NCI-H460 (cell line): ENCODE measurements at places on chromosomes 4 and X. TPM values are rescaled to one million over a fixed set of nuclear protein-coding genes. Genes with fewer than 3 reads are reported as not detected.

DNA sequence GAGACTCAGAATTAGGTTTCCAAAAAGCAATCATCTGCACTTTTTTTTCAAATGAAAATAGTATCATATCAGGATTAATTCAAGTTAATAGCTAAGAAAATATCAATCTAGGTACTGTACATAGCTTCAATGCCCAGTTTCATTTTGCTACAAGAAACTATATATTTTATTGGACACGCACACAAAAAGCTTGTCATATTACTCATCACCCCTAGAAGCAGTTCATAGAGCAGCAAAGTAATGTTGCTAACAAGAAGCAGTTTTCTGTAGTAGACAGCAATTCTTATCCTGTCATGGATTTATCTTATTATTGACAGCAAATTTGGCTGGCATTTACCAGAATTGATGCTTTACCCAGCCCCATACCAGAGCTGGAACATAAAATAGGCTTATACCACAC, 52.3 kb upstream of the LSM6 start:
- no peak for DNase-seq

- DNase-seq: no peak
Measured at GRCh38 chrX:18652636-18653035, 19.3 kb downstream of the RS1 start.

- no peak for DNase-seq
Measured at GRCh38 chrX:21590012-21590776, 67.9 kb downstream of the KLHL34 start.

DNA sequence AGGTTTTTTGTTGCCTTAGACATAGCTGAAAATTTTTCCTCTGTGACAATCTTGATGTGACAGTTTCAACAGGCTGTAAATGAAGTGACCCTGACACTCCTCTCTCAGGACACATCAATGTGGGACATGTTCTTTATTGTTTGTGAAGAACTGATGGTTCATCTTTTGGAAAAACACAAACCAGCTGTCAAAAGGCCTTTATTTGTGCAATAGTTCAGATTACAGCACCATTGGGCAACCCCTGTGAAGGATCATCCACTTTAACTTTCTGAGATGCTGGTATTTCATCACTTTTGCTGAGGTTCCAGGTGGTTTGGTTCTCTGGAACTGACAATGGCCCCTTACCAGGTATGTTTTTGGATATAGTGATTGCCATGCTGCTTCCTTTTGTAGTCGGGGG, 40.3 kb downstream of the OSTC start:
- no peak for DNase-seq

DNA sequence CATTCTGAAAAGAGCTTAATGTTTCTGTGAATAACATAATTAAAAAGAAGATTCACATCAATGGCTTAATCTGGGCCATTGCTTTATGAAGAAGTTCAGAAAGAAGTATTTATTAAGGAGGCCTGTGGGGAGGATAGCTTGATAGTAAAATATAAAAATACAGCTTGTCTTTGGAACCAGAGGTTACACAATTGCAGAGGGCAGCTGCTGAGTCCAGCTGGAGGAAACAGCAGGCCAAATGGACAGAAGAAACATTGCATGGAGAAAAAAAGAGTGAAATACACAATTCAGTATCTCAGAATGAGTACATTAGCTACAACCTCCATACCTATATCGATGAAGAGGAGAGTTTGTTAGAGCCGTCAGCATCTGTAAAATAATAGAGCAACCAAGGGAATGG, 148.0 kb upstream of the NPY2R start:
- DNase-seq: no peak

DNA sequence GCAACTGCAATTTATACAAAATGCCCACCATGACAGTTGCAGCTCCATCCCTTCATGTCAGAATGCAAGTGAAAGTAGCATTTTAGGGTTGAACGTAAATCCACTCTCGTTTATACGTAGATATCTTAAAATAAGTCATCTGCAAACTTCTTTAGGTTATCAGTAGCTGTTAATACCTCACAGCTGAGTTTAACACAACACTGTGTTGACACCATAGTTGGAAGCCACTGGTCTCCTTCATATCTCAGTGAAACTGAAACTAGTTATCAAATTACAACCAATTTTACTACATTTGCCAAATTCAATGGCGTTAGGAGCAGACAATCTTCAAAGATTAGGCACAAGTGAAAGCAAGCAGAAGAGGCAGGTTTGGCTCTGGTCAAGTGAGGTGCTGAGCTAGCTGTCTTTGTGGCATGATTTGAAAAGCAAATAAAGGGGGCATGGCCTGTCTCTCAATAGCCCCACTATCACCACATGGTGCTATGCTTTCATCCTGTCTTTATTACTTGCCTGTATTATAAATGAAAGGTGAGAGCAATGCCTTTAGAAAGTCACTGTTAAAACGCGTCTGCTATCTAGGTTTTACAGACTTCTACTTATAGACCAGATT, 12.3 kb downstream of the PPP3CA start:
- no peak for DNase-seq

GRCh38 chrX:50157545-50158135, 43.2 kb downstream of the AKAP4 start:
- no peak for DNase-seq

DNA sequence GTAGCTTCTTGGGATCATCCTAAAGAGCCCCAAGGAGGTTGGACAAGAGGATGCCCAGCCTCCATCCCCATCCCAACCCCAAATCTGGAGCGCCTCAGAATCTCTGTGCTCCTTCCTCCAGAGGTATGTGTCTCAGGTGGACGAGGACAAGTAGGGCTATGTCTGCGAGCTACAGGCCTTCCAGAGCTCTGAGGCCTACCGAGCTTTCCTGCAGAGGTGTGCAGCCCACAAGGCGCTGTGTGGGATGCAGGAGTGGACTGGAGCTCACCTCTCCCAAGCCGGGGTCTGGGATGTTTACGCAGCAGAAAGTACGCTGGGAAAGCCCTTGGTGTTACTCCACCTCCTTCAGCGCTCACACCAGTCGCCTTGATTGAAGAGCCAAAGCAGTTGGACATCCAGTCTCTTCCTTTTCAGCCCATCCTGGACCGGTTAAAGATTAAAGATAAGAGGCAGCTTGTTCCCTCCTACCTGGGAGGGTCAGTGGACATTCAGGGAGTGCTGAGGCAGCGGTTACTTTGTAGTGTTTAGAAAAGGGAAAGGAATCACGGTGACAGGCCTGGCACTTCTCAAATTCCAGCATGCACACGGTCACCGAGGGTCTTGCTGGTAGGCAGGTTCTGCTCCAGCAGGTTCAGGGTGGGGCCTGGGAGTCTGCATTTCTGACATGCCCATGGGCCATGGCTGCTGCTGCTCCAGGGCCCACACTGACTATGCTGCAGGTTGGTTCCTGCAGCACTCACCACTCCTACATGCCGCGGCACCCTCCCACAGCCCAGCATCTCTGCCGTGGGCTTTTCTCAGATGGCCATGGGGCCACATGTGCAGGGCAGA, 29.5 kb upstream of the JAKMIP1 start:
- no peak for DNase-seq

GRCh38 chr4:73675623-73676022, 55.4 kb upstream of the RASSF6 start:
- no peak for DNase-seq

DNA sequence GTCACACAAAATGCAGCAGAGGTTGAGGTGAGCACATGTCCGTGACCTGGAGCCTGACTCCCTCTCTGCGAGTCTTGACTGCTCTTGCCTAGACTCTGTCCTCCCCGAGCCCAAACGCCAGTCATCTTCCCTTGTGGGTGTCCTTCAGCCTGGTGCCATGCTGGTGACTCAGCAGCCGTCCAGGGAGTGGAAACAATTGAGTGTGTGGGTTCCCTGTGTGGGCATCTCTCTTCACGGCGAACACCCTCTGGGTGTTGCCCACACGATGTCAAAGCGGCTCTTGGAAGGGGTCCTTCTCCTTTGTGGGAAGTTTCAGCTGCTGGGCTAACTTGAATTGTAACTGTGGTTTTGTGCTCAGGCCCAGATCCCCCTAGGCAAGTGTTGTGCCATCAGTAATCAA, 17.5 kb upstream of the MSANTD1 start:
- DNase-seq: no peak

- DNase-seq: no peak
Measured at GRCh38 chr4:52640808-52641565, 18.1 kb downstream of the USP46 start.

DNA sequence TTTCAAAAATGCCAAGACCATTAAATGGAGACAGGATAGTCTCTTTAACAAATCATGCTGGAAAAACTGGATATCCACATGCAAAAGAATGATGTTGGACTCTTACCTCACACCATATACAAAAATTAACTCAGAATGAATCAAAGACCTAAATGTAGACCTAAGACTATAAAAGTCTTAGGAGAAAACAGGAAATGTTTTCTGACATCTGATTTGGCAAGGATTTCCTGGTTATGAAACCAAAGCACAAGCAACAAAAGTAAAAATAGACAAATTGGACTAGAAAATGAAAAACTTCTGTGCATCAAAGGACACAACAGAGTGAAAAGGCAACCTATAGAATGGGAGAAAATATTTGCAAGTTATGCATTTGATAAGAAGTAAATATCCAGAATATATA, 37.6 kb downstream of the ARFIP1 start:
- DNase-seq: no peak

- DNase-seq: no peak
Measured at GRCh38 chr4:79185526-79186045, 140.3 kb downstream of the NAA11 start.

GRCh38 chr4:61938250-61938846, 738.2 kb downstream of the ADGRL3 start:
- DNase-seq: no peak

- no peak for DNase-seq
Measured at GRCh38 chr4:78971326-78971725, 32.1 kb upstream of the PAQR3 start.

DNA sequence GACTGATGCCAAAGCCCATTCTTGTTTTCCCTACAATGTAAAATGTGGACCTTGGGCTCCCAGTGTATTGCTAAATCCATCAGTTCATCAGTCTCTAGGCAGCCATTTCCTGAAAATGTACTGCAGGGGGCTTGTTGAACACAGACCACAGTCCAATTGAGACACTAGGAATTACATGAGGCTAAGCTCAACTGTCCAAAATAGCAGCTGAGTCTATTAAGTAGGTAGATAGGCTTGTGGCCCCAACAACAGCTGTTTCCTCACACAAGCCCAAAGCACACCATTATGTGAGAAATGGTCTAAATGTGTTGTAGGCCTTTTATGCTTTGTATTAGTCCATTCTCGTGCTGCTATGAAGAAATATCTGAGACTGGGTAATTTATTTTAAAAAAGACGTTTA, 60.0 kb upstream of the PAK3 start:
- DNase-seq: no peak

Gene ESX1
- total RNA-seq: not detected in 2 replicates

Gene EIF2S3
- total RNA-seq: 516 and 592 TPM in 2 replicates

Gene ZNF718
- total RNA-seq: 9.1 and 10.5 TPM in 2 replicates

Gene ANXA10
- 1.8 and 2.5 TPM in 2 replicates for total RNA-seq

Gene MORF4L2
- 735 and 754 TPM in 2 replicates for total RNA-seq

Gene BTK
- total RNA-seq: 0.05 TPM in 1 of 2 replicates, not detected in the other

Gene FHIP1A
- total RNA-seq: 0.10 and 0.12 TPM in 2 replicates

Gene DSPP
- total RNA-seq: not detected in 2 replicates

Gene POU3F4
- not detected in 2 replicates for total RNA-seq

Gene TMSB15A
- 0.42 TPM in 1 of 2 replicates, not detected in the other for total RNA-seq

Gene THAP9
- 6.0 and 8.9 TPM in 2 replicates for total RNA-seq

Gene DUX4
- not detected in 2 replicates for total RNA-seq

Gene DUSP21
- total RNA-seq: not detected in 2 replicates

Gene MAGEA4
- not detected in 2 replicates for total RNA-seq
